GM03348 (cell line): ENCODE measurements at places on chromosomes 7 and 10.

- no peak for DNase-seq
These were observed 168.1 kb downstream of the KLF6 start for GRCh38 chr10:3616880-3617279.

DNA sequence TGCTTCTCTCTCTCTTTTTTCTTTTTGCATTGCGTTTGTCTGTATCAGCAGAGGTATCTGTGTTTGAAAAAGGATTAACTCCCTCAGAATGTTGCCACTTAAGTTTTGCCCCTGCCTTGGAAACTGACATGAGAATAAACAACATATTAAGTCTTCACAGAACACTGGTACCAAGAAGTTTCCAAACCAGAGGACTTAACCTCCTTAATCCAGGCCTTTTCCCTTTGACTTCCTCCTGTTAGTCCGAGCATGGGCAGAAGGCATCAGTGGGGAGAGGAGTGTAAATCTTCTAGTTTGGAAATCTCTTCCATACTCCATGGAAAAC, 681.4 kb downstream of the LRMDA start:
- DNase-seq: no peak

GRCh38 chr7:4817178-4817901, 41.9 kb downstream of the AP5Z1 start:
- no peak for DNase-seq

DNA sequence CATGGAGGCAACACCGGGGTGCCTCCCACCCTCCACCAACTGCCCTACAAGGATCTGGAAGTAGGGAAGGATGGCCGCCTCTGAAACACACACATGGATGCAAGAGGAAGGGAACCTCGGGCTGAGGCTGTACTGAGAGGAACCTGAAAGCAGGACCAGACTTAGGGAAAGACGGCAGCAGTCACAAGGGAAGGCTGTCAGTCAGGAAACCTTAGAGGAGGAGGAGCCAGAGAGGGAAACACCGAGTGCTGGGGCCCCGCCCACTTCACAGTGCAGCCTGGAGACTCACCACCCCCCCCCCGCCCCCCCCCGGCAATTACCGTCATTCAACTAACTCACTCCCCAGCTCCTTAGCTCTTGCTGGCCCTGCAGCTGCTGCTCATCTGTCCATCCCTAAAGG, 2.5 kb downstream of the CYREN start:
- no peak for DNase-seq

- no peak for DNase-seq
These were observed 24.4 kb upstream of the KBTBD2 start for GRCh38 chr7:32916006-32916405.

GRCh38 chr10:124173298-124173900, 80.0 kb upstream of the CHST15 start:
- no peak for DNase-seq

- DNase-seq: no peak
These were observed 185.4 kb upstream of the FOXP2 start for GRCh38 chr7:114229246-114229645.
